ENCODE measurements at places on chromosomes 3 and 15.
A peak's percentile ranks its signal among the peaks of the same experiment; 100 is the strongest.

DNA sequence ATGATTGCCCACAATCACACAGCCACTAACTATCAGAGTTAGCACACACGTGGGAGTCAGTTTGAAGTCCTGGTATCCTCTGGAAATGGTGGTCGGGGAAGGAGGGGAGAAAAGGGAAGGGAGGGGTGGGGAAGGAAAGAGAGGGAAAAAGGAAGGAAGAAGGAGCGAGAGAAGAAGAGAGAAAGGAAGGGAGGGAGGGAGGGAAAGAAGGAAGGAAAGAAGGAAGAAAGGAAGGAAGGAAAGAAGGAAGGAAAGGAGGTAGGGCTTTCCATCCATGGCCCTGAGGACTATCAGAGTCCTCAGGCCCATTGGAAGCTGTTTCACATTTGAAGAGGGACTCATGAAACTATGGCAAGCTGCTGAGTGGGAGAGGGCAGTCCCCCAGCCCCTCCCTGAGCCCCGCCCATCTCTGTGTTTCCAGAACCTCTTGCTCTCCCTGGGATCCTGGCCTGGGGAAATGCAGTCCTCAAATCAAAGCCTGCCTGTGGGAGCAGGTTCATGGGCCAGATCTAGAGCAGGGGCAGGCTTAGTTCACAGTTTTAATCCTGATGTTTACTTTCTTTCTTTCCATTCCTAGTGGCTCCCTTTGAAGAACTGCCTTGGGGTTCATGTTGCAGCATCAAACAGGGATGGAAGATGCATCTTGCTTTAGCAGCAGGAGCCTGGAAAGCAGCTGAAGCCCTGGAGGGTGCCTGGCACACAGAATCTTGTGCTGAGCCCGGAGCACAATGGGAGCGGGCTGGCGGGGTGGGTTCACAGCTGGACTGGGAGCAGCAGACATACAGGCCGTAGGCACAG, 66.1 kb upstream of the GLCE start:
- no peak for DNase-seq

DNA sequence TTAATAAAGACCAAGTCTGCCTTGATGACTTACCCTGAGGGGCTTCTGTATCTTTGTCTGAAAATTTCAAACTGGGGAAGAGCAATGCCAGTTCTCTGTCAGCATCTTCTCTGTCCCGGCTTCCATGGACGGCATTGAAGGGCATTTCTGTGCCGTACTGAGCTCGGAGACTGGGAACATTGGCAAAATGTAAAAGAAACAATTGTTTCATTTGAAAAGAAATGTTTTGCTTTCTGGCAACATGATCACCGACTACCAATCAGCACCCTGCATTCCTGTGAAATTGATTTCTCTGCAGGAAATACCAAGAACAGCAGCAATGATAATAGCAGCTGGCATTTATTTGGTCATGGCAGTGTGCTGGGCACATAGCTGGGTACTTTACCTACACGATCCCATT, 26.2 kb downstream of the NME9 start:
- DNase-seq: no peak

GRCh38 chr15:93048759-93049161, 40.3 kb downstream of the RGMA start:
- no peak for DNase-seq

- no peak for DNase-seq
Measured at GRCh38 chr15:100263721-100264455, 77.9 kb downstream of the ADAMTS17 start.

- DNase-seq: no peak
Measured at GRCh38 chr3:110327870-110328269, 743.7 kb upstream of the NECTIN3 start.

- peak; percentile 33 for DNase-seq
Measured at GRCh38 chr3:47533996-47534454, 20.5 kb upstream of the ELP6 start.

- no peak for DNase-seq
Measured at GRCh38 chr15:29045717-29046116, 159.9 kb downstream of the APBA2 start.

DNA sequence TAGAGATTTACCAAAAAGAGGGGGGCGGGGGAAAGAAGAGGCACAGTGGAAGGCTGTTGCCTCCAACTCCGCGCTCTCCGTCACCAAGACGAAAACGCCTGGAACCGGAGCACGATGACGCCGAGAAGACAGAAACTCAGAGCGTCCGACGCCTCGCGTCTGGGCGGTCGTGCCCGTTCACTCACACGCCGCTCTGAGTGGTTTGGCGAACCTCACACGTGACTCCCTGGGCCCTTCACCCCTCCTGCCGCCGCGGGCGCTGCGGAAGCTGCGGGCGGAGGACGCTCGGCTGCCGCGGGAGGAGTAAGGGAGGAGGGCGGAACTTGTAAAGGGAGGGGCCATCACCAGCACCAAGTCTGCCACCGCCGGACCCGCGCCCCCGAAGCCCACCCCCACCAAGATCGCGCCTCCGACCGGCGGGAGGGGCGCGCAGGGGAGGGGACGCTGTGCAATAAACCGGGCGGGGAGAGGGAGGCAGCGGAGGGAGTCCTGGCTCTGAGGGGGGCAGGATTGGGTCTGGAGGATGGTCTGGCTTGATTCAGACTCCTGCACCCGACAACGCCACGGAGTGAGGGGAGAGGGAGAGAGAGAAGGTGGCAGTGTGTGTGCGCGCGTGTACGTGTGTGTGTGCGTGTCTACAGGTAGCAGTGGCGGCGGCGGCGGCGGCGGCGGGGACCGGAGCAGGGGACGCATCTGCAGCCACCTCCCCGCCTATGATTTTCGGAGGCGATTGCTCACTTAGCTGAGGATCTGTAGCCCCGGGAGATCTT, 1.9 kb upstream of the NLGN1 start:
- DNase-seq: peak; percentile 53

DNA sequence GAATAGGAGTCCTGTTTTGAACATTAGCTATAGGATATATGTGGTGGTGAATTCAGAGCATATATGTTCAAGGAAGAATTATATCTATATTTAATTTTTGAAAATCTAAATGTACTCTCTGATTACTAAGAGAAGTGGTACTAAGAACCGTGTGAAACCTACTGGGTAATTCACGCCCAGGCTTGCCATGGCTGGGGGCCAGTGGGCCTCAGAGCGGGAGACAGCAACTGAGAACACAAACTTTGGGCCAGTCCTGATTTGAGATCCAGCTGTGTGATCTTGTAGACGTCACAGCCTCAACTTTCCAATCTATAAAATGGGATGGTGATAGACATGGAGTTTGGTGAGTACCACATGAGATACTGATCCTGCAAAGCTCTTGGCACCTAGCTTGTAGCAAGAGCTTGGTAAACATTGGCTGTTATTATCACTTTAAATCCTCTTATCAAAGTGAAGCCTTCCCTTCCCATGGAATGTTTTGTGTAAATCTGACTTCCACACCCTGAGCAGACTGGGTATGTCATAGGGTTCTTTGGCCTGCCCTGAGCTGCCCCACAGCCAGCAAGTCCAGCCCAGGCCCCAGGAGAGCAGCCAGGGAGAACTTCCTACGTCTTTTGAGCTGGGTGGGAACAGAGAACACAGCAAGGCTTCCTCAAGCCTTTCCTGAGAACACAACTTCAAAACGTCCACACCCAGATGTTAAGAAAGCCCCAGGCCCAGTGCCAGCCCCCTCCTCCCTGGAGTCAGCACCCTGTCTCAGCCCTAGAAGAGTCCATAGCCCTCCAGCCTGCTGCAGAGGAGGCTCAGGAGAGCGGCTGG, 8.2 kb upstream of the PAQR5 start:
- no peak for DNase-seq

DNA sequence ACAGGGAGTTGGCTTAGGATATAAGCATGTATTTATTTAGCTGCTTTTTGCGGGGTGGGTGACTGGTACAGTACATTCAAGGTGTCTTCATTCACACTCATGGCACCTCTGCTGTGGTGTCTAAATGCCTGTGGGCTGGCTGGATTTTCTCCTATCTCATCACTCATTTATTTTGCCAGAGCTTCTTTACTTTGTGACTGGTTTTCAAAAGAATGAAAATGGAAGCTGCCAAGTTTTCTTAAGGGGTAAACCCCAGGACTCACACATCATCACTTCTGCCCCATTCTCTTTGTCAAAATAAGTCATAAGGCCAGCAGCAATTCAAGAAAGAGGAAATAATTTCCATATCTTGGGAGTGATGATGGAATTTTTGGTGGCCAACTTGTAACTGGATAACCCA, 493.4 kb upstream of the ALCAM start:
- DNase-seq: no peak

- DNase-seq: no peak
Measured at GRCh38 chr3:157204431-157204830, 44.5 kb upstream of the CCNL1 start.
